ENCODE measurements at places on chromosomes 6 and 20.

DNA sequence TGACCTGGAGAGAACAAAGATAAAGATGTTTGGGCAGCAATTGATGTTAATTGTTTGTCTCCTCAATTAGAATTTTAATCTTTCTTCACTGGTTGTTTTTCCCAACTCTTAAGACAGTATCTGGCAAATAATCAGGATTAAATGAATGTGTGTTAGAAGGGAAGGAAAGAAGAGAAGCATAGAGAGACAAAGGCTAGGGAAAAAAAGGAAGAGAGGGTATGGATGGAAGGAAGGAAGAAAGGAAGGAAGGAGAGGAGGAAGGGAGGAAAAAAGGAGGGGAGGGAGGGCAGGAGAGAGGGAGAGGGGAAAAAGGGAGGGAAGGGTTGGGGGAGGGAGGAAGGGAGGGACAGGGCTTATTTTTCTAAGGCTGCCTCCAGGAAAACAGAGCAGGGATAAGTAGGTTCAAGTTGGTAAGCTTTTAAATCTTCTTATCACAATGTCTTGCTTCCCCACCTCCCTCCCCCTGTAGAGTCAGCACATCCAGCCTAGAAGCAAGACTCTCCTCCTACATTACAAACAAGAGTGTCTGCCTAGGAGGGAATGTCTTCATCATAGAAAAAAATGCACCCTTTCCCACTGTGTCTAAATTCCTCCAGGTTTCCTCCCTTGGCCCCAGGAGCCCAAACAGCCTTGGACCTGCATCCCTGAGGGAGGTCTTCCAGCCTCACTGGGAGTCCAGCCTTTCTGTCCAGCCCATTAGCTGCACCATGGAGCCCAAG, 447.8 kb upstream of the JARID2 start:
- no peak for DNase-seq

GRCh38 chr6:113558966-113559365, 298.2 kb upstream of the MARCKS start:
- DNase-seq: no peak

GRCh38 chr6:17511580-17511979, 88.5 kb upstream of the FAM8A1 start:
- no peak for DNase-seq

DNA sequence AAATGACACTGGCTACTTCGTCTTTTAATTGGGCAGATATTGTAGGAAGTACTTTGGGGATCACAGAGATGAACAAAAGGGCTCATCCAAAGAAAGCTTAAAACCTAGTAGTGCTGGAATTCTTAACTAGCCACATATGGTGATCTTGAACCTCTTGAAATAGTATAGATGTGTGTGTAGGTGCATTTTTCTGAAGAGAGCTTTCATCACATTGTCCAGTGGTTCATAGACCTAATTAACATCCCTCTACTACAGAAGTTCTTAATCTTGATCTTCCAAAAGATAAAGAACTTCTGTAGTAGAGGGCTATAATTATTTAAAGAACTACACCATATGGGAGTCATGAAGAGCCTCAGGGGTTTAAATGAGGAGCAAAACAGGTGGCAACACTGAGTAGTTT, 2.3 kb upstream of the PRIM2 start:
- no peak for DNase-seq

DNA sequence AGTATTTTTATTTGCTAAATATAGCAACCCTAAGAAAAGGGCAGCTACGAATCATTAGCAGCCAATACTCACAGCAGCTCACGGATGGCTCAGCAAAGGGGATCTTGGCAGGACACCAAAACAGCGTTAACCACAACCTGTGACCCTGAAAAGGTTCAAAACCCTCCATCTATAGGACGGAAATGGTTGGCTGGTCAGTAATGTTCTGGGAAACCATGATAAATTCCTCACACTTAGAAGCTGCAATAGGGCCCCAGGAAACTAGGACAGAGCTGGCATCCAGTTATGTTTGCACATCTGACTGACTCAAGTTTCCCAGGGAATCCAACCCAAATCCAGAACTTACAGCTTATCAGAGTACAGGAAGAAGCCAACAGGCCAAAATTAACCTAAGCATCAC, 30.9 kb upstream of the PTPRT start:
- DNase-seq: peak; percentile 77

GRCh38 chr20:23614163-23614562, 8.4 kb upstream of the CST9 start:
- DNase-seq: no peak

GRCh38 chr20:61502433-61502832, 250.4 kb downstream of the CDH4 start:
- DNase-seq: no peak

GRCh38 chr6:143139239-143139784, 78.6 kb downstream of the AIG1 start:
- no peak for DNase-seq

- no peak for DNase-seq
These were observed 373.4 kb upstream of the EPHA7 start for GRCh38 chr6:93792746-93793145.

DNA sequence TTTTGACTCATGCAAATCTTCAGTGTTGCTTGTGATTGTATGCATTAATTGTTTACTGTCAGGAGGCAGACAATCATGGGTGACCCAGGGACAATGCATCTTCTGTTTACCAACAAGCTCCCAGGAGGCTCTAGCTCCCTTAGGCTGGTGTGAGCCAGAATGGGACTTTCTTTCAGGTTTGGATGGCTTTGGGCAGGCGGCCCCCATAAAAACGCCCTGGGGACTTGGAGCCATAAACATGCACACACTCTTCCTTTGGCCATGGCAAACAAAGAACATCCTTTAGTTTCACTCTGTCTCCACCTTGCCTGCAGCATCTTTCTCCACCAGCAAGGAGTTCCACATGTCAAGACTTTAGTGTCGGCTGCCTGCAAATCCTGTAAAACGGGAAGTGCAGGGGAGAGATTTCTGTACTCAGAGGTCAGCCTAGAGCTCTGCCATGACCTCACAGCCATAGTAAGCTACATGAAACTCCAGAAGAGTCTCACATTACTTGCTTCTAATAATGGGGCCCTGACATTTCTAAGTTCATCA, 127.6 kb downstream of the MAP3K7 start:
- DNase-seq: no peak

DNA sequence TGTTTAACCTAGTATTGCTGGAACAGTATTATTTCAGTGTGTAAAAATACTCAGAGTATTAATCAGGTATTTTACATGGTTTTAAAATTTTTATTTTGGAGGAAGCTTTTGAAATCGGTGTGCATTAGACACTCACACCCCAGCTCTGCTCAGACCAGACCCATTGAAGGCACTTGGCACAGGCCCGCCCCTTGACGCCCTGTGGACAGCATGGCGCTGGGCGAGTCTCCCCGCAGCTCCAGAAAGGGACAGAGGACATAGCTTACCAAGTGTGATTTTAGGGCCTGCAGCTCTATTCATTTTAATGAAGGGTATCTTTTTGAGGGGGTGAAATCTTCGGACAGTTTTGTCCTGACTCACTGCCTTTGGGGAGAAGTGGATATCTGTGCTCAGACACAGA, 164.5 kb downstream of the CDH4 start:
- no peak for DNase-seq

GRCh38 chr20:58040447-58041290, 187.8 kb downstream of the ANKRD60 start:
- no peak for DNase-seq

- DNase-seq: no peak
These were observed 86.7 kb downstream of the BMP6 start for GRCh38 chr6:7812623-7813022.

GRCh38 chr6:259901-260508, 32.3 kb upstream of the DUSP22 start:
- no peak for DNase-seq
